Stimulated activated CD4-positive, alpha-beta T cell treated with anti-CD3 and anti-CD28 coated beads, Interleukin-1b, Interleukin-23, amount 100 ng/mL, for 1 hour (primary cell): ENCODE measurements at places on chromosomes 7 and 10.

DNA sequence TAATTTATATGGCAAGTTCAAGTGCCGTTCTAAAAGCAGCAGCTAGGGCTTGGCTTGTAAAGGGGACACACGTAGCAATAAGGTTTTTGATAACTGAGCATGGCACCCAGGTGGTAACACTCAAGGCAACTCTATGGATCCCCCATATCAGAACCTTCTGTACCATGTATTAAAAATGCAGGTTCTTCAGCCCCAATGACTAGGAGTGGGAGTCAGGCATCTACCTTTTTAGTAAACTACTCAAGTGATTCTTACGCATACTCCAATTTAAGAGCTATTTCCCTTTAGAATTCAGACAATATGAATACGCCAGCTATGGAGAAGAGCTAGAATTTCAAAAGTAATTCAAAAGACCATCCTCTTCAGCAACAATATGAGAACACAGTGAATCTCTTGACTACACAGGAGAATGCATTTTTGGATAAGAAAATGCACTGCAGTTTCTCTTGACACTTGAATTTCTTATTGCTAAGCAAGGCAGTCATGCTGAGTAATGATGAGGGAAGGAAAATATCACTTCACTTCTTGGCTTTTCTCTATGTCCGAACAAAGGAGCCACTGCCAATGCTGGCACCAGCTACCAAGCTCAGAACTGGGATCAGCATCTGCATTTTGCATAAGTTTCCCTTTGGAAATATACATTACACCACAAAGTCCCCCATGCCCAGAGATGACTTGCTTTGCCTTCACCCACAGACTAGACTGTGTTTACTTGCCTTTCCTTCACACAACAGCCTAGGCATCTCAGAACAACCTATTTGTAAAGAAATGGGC lies 53.5 kb downstream of the ABLIM1 start:
- no peak for DNase-seq

GRCh38 chr7:20270867-20271266 lies 53.7 kb upstream of the MACC1 start:
- DNase-seq: no peak

DNA sequence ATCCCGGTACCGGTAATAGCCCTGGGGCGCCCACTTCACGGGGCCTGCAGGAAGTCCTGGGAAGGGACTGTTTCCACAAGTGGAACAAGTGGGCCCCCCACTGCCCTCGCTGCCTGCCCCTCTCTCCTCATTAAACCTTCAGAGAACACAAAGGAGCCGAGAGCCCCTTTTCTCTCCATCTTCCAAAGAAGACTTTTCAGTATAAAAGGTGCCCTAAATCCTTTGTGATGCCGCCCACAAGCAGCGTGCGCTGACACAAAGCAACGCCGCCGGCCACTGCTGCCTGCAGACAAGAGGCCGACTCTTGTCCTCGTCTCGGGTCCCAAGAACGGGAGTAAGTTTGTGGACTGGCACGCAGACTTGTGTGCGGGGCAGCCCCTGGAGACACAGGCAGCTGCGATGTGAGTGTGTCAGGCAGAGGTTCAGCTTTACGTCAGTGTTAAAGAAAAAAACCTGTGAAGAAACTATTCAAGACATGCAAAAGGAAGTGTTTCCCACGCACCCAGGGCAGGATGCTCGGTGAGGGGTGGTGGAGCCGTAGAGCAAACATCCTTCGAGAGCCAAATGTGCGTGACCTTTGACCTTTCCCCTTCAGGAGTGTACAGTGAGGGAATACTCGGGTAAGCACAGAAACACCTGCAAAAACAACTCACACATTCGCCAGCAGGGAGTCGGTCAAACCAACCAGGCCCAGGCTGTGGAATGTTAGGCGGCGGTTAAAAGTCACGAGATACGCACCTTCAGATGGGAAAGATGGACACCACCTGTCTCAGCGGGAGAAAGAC lies 118.2 kb downstream of the VIPR2 start:
- DNase-seq: no peak

DNA sequence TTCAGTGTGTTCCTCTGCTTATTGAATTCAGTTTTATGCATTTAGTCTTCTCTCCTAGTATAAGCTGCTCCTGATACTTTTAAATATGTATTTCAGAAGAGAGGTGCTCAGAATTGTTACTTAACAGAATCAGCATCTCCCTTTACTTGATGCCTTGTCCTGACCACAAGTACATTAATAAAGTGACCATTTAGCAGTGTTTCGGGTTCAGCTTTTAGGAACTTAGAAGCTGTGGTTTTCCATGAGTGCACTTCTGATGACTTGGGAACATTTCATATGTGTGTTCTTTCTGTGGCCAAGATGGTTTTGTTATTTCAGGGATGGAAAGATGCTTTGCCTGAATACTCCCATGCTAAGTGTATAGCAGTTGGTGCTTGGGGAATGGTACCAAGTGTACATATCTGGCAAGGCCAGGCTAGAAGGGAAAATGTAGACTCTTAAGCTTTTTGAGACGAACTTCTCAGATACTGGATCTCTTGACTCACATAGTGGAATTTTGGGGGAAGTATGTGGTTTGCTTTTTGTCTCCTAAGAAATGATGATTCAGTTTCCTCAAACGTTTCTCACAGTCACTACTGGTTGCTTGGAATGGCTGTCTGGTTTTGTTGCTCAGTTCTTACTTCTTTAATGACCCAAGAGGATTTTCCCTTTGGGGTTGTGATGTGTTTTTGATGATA lies 17.2 kb downstream of the SGPL1 start:
- DNase-seq: no peak

DNA sequence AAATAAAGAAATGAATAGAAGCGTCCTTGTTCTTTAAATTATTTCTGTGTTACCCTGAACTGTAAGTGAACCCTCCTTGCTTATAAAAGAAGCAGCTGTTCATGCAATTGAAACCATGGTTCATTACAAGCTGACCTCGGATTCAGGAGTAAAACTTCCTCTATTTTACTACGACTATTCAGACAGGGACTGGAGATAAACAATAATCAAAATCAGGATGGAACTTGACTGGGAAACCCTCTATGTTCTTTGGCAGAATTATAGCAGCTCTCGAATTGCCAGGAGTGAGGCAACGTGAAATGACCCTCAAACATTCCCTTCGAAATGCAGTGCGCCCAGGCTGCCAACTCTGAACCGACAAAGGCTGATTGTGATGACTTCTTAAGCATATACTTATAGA lies 172.1 kb downstream of the CYP26A1 start:
- no peak for DNase-seq

DNA sequence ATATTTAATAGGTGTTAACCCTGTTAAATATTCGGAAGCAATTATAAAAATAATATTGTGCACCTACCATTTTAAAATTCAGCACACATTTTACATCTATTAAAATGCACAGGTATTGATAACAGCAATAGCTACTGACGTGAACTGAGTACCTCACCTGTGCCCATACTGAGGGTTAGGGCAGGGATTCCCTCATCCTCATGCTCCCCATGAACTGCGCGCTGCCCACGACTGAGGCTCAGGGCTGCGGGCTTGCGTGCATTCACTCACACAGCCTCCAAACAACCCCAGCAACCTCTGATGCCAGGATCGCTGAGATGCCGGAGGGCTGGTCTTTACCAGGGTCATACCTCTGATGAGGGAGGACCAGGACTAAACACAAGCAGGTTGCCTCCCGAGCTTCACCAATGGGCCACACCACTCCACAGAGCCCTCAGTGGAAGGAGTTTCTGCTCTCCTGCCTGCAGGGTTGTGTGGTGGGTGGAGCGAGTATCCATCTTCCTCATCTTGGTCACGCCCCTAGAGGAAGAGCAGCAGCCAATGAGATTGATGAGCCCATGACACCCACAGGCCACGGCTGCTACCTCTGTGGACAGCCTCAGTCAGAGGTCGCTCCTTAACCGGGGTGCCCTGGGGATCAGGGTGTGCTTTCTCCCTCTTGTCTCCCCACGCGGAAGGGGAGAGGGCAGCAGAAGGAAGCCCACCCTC lies 478.3 kb downstream of the TNS3 start:
- no peak for DNase-seq

- no peak for DNase-seq
Measured at GRCh38 chr7:132257253-132257652, 319.0 kb downstream of the PLXNA4 start.

DNA sequence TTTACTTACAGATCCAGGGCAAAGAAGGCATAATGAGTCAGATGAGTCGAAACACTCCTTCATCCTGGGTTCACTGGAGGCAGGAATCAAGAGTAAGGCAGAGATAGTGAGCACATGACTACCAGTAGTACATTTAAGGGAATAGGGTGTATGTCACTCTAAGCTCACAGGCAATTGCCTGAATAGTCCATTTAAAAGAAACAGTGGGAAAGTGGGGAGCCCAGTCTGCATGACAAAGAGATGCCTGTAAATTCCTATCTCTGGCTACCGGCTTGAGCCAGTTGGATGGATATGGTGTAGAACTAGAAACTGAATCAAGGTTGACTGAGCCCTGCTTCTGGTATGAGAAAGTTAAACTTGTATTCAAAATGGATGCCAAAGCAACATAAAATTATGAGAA lies 861.5 kb upstream of the ZWINT start:
- no peak for DNase-seq

DNA sequence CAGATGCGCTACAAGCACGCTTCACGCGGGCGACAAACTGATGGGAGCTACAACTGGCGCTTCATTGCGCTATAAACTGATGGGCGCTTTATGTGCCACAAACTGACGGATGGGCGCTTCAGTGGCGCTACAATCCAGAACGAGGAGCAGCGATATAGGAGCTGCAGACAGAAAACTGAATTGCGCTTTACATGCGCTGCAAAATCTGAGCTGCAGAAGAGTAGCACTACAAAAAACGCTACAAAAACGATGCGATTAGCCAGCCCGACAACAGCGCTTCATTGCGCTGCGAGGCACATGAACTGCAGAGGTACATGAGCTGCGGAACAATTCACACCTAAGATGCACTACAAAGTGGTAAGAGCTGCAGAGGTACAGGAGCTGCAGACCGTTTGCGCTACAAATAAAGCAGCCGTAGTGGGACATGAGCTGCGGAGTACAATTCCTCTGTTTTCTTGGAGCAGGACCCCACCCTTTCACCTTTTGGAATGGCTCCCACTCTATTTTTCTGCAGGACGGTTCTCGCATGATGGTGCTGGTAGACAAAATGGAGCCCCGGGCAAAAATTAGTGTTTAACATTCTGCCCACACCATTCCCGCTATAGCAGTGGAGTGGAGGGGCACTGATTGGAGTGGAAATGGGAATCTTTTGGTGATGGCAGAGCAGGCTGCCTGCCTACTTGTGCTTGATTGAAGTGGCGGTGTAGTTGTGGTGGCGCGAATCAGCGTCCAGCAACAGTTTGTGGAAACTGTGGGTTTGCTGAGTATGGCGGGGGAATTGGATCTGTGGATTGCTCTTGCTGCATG lies 1.2 kb upstream of the SGCE start:
- no peak for DNase-seq

DNA sequence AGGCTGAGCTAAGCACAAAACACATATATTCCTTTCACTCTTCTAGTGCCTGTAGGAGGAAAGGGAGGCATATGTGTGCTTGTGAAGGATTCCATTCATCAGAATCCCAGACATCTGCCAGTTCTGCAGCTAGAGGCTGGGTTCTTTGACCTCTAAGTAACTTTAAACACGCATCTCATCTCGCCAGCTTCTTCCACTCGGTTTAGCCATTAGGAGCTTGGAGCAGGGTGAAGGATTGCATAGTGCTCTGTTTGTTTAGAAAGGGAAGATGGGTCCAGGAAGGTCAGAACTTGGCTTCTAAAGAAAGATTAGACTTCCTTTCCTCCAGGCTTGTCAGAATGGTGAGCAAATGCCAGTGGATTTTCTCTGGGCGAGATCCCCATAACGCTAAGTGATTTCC lies 43.6 kb downstream of the HK1 start:
- DNase-seq: no peak

DNA sequence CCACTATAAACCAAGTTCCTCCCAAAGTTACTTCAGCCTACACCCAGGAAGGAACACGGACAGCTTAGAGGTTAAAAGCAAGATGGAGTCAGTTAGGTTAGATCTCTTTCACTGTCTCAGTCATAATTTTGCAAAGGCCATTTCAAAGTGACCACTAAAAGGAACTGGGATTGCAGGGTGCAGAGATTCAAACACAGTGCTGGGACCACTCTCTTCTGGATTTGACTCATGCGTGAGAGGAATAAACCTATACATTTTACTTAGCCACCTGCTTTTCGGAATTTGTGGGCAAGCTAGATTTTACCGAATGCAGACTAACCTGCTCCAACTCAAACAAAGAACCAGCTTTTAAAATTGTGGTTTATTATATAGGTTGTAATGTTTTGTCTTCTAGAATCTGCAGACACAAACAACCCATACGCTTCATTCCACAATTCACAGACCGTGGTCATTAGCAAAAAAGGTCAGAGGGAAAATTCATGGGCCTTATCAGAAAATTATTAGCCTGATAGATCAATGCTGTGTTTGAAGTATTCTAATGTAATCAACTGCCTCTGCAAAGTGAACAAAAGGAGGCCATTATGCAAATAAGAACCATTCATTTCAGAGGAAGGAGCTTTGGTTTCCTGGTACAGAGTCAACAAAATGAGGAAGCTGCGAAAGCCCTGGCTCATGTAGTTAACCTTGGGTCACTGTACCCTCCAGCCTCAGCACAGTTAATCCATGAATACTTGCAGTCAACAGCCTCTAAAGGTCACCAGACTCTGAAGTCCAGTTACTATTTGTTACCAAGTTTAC lies 342.7 kb upstream of the KLF6 start:
- no peak for DNase-seq

DNA sequence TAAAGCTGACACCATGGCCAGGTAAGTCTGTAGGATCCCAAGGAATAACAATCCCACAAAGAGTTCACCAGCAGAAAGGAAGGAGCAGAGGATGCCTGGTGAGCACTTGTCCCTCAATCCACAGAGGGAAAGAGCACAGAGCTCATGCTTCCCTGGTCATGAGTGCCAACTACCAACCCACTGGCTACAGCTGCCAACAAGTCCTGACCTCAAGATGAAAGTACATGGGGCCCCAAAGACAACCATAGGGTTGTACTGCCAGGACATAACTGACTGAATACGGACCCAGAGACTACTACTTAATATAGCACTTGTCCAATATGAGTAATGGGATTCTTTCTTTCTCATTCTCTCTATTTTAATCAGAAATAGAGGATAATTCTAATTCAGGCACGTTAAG lies 83.3 kb downstream of the JCAD start:
- no peak for DNase-seq
